ENCODE measurements at places on chromosomes 13 and 19.

GRCh38 chr19:6070207-6070681, 40.1 kb downstream of the RFX2 start:
- no peak for DNase-seq

DNA sequence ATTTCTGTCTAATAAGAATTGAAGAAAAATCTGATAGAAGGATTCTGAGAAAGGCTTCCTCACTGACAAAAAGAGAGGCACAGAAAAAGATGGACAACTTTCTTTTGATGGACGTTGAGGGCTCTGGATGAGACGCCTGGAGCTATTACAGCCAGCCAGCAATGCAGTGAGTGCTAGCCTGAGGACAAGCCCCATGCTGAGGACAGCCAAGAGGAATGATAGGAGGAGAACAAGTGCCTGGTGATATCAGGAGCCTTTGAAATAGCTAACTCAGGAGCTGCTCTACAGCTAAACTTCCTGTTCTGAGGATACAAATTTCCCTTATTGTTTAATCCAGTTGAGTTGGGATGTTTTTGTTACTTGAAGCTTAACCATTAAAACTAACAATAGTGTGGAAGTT, 212.3 kb downstream of the COG6 start:
- no peak for DNase-seq

GRCh38 chr19:34847393-34847792, 74.4 kb upstream of the ZNF599 start:
- no peak for DNase-seq

DNA sequence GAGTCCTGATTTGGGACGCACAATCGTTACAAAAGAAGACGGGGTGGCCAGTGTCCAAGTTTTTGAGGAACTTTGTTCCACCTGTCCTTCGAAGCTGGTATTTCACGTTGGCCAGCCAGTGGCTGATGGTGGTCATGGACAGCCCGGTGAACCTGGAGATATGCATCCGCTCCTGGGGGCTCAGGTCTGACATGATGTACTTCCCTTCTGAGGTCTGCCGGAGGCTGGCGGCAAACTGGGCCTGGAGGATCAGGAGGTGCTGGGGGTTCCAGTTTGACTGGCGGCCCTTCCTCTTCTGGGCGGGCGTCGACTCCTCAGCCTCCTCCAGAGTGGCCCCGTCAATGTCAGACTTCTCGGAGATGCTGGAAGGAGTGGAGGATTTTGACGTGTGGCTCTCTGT, 72.4 kb downstream of the TSHZ3 start:
- DNase-seq = no peak

GRCh38 chr13:82002710-82003109, 1661.8 kb upstream of the SPRY2 start:
- DNase-seq = no peak

- DNase-seq = no peak
Measured at GRCh38 chr19:5130371-5131030, 161.6 kb downstream of the KDM4B start.

- DNase-seq = no peak
Measured at GRCh38 chr19:28349604-28350003, 863.3 kb downstream of the UQCRFS1 start.

DNA sequence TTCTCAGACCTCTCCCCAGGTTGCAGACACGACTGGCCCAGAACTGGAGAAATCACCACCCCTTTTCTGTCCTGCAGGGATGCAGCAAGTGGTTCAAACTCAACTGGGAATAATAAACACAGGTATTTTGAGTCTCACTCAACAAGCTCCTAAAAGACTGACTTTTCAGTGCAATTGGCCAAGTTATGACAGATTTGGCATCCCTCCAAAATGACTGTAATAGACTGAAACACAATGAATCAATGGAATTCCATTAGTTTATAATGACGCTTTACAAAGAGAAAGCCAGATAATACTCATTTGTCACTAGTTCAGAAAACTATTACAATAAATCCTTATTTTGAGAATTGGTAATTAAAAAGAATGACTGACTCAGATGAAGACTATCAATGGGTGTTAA, 38.1 kb downstream of the MIPEP start:
- DNase-seq = no peak

DNA sequence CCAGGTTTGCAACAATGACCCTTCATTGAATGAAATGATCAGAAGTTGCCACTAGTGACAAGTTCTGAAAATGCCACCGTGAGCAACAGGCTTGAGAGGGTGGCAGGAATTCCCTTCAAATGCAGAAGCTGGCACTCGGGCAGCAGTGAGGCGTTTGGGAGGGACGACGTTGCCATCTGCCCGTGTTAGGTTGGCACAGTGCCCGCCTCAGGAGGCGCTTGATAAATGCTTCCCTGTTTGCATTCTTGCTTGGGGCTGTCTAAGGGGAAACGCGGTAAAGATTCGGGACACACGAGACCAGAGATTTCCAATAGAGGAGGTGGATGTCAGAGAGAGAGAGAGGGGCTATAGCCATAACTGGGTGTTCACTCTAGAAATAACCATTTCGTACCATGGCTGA, 101.9 kb downstream of the TEX29 start:
- peak; percentile 80 for DNase-seq

DNA sequence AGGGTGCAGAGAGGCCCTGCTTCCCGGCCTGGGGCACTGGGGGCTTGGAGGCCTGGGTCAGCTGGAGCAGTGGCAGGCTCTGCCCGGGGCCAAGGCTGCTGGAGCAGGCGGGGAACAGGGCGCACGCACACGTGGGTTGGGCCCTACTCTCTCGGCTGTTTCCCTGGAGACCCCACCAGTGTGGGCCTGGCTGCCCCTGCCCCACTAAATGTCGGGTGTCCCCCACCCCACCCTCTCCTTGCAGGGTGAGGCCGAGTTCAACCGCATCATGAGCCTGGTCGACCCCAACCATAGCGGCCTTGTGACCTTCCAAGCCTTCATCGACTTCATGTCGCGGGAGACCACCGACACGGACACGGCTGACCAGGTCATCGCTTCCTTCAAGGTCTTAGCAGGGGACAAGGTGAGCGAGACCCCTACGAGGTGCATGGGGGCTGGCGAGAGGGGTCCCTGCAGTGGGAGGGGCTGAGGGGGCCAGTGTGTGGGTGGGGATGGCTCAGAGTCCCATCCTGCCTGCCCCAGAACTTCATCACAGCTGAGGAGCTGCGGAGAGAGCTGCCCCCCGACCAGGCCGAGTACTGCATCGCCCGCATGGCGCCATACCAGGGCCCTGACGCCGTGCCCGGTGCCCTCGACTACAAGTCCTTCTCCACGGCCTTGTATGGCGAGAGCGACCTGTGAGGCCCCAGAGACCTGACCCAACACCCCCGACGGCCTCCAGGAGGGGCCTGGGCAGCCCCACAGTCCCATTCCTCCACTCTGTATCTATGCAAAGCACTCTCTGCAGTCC, 15.3 kb downstream of the CAPN12 start:
- DNase-seq = no peak

DNA sequence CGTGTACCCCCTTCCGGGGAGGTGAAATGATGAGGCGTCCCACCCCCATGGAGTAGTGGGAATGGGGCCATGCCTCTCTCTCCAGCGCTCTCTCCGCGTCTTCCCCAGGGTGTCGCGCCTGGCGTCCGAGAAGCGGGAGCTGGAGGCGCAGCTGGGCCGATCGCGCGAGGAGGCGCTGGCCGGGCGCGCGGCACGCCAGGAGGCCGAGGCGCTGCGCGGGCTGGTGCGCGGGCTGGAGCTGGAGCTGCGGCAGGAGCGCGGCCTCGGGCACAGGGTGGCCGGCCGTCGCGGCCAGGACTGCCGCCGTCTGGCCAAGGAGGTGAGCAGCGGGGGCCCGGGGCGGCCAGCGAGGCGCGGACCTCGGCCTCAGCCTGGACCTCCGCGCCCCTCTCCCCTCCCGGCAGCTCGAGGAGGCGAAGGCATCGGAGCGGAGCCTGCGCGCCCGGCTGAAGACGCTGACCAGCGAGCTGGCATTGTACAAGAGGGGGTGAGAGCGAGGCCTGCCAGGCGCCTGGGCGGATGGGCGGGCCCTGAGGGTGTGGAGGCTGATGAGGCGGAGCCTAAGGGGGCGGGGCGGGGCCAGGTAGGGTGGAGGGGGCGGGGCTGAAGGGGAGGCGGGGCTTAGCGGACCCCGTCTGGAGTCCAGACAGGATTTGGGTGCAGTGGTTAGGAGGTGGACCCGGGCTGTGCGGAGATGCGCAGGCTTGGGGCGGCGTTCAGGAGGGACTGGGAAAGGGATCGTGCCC, 7.7 kb downstream of the PGLYRP1 start:
- DNase-seq = peak; percentile 86

DNA sequence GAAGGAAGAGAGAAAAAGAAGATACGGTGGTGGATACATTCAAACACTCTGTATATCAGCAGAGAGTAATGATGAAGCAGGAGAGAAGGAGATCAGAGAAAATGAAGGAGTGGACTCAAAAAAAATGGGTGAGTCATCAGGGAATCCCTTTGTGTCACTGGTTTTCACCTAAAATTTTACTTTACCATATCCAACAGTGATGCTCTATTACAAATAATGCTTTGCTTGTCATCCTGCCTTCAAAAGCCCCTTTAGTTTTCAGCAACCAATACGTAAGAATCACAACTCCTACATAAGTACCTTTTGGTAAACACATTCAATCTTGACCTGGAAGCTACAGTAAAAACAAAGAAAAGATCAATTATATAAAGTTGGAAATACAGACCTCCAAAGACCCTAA, 88.8 kb downstream of the ENOX1 start:
- no peak for DNase-seq

- DNase-seq = no peak
Measured at GRCh38 chr13:60441761-60442160, 44.7 kb downstream of the TDRD3 start.

DNA sequence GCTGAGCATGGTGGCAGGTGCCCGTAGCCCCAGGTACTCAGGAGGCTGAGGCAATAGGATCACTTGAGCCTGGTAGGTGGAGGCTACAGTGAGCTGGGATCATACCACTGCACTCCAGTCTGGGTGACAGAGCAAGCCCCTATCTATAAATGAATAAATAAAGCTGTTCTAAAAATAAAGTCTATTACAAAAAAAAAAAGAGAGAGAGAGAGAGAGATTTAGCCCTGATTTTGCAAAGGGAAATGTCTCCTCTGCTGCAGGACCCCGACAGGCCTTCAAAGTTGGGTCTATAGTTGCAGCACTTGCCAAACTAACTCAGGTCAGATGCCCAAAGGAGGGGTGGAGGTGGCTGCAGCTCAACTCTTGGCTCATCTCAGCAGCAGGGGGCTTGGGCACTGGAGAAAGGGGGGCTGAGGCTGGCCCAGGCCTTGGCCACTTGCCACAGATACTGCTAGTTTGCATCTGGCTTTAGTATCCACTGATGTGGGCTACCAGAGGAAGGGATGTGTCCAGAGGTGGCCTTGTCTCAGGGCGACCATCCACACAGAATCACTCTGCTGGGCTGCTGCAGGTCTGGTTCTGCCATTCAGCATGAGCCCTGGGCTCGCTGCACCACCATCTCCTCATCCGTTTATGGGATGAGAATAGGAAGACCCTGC, 30.8 kb upstream of the AKT2 start:
- no peak for DNase-seq

GRCh38 chr13:50969691-50970090, 60.1 kb downstream of the RNASEH2B start:
- no peak for DNase-seq

DNA sequence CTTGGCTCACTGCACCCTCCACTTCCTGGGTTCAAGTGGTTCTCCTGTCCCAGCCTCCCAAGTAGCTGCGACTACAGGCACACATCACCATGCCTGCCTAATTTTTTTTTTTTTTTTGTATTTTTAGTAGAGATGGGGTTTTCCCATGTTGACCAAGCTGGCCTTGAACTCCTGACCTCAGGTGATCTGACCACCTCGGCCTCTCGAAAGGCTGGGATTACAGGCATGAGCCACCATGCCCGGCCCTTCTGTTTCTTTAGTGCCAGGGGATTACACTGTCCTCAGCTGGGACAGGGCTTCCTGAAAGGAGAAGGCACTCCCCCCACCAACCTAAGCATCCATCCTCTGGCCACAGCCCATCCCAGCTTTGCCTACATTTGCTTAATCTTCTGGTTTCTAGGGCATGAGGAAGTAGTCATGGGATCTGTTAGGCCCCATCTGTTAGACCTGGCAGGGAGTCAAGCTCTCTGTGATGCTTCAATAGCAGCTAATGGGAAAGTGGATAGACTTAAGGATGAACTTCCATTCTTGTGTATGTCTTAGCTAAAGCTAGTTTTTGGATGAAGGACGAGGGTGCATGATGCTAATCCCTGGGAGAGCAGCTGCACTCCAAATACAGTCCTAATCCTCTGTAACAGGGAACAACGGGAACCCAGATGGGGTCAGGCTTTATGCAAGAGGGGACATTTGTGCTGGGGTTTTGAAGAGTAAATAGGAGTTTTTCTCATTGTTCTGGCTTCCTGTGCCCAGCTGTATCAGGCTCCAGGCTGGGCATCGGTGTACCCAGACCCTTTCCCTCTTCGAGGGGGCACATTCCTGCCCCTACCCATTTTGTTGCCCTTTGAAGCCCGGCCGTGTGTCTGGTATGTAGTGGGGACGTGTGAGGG, 2.6 kb downstream of the VAV1 start:
- DNase-seq = no peak

GRCh38 chr19:18650468-18651041, 13.7 kb downstream of the KLHL26 start:
- no peak for DNase-seq

- no peak for DNase-seq
Measured at GRCh38 chr19:15666883-15667282, 6.0 kb upstream of the CYP4F12 start.

- no peak for DNase-seq
Measured at GRCh38 chr13:21925720-21926119, 254.8 kb downstream of the FGF9 start.

DNA sequence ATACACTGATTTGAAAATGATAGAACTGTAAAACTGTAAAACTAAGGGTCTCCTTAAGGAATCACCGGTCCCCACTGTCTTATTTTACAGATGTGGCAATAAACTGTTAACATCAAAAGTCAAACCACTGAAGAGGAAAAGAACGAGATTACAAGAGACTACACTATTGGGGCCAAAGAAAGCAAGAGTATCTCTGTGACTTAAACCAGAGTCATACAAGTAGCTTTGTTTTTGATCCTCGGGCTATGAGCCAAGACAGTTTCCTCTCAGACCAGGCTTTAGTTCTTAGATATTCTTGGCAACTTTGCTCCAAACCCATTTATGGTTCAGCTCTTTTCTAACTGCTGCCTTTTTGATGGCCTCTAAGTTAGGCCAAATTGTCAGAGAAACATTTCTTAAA, 113.8 kb downstream of the TBC1D4 start:
- no peak for DNase-seq

DNA sequence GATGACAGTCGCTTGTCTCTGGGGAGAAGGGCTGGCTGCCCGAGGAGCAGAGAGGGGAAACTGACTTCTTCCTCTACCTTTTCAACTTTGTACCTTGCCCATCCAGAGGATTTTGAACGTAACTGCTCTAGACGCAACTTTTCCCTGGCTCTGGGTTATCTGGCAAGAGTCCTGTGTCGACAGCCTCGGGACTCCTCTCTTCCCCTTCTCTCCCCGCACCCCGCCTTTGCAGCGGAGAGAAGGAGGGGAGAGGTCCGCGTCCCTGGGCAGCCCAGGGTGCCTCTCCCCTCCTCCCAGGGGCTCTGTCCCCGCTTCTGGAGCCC, 574 bp downstream of the SH3GL1 start:
- no peak for DNase-seq
